ENCODE measurements at places on chromosomes 13 and 19.

- DNase-seq = no peak
Observed at GRCh38 chr19:51508059-51508733, 6.6 kb upstream of the SIGLEC12 start.

GRCh38 chr13:69999875-70000274, 107.8 kb upstream of the ATXN8OS start:
- DNase-seq = no peak

- no peak for DNase-seq
Observed at GRCh38 chr19:31319465-31319864, 29.8 kb downstream of the TSHZ3 start.

DNA sequence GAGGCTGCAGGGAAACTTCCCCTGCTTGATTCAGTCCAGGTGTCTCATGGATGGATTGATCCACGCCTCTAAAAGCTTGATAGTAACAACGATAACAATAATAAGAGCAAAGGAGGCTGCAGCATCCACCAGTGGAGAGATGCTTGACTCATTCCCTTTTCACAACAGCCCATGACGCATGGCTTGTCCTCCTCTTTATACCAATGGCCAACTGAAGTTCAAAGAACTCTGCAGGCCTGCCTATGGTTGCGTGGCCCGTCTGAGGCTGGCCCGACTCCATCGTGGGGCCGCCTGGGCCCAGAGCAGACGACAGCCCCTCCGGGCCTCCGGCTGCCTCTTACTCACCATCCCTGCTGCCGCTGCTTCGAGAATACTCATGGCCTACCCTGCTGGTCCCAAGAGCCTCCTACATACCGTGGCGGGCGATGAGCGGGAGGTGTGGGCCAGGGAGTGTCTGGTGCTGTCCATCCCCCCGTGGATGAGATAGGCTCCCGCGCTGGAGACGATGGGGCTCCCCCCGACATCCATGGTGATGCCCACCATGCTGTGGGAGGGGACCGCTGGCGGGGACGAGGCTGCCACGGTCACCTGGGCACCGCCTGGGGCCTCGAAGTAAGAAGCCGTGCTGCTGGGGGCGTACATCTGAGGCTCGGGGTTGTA, 61.8 kb upstream of the RANBP3 start:
- no peak for DNase-seq

DNA sequence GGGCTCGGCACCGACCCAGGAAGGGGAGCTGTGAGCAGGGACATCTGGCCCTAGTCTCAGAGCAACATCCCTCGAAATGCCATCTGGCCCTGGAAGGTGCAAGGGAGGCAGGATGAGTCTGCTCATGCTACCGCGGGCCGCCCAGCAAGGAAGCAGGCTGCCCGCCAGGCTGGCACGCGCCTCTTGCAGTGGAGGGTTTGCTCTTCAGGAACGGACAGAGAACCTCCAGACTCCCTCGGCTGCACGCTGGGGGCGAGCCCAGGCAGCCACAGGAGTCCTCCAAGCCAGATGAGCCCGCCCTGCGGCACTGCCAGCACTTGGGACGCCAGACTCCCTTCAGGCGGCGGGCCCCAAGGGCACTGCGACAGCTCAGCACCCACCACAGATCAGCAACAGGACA, 10.1 kb upstream of the ATP8B3 start:
- DNase-seq = no peak

GRCh38 chr13:102657630-102658029, 37.2 kb downstream of the METTL21C start:
- no peak for DNase-seq

DNA sequence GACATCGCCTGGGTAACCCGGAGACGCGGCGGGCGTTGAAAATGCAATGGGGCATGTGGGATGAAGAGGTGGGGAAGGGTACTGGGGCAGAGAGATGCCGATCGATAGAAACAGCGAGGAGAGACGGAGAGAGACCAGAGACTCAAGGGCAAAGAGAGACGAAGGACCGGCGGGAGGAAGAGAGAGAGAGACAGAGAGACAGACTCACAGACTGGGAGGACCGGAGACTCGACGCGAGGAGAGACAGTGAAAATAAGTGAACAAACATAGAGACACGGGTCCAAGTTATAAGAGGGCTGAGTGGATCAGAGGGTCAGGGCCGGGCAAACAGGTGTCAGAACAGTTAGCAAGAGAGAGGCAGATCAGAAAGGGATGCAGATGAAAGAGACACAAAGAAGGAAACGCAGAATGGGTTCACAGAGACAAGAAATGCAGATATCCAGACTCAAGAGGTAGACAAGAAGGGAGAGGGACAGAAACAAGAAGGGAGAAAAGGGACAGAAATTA, 576 bp upstream of the MZF1 start:
- no peak for DNase-seq

GRCh38 chr13:110186231-110186855, 120.6 kb downstream of the COL4A1 start:
- no peak for DNase-seq

DNA sequence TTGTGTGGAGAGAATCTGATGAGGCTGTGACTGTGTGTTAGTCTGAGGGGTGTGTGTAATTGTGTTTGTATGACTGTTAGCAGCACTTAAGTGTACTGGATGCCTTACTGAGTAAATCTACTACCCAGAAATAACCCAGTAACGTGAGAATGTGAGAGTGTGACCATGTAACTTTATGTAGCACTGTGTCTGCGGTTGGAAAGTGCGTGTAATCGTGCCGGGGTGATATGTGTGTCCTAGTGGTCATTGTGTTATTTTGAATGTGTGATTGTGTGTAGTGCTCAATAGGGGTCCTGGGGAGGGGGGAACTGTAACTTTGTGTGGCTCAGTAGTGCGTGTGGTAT, 550 bp downstream of the ZNF383 start:
- no peak for DNase-seq

- no peak for DNase-seq
Observed at GRCh38 chr13:65472336-65472735, 1757.8 kb downstream of the PCDH9 start.

- no peak for DNase-seq
Observed at GRCh38 chr19:16328824-16329482, 4.3 kb downstream of the KLF2 start.

DNA sequence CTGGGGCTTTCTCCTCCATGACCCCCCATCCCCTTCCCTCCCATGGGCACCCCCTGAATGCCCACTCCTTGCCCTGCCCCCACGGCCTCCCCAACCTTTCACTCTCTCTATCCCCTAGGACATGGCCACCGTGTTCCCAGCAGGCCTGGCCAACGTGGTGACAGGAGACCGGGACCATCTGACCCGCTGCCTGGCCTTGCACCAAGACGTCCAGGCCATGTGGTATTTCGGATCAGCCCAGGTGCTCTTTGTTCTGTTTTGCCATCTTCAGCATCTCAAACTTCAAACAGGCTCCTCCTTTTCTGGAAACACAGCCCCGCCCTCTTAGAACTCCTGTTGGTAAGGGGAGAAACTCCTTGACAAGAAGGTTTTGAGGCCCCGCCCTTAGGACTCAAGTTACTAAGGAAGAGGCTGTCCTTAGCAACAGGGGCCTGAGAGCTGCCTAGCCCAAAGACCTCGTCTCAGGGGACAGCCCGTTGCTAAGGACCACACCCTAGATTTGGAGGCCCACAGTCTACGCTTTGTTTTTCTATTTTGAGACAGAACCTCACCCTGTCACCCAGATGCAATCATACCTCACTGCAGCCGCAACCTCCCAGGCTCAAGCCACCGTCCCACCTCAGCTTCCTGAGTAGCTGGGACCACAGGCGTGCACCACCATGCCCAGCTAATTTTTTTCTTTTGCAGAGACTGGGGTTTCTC, 5.1 kb upstream of the FLT3LG start:
- DNase-seq = peak; percentile 71

DNA sequence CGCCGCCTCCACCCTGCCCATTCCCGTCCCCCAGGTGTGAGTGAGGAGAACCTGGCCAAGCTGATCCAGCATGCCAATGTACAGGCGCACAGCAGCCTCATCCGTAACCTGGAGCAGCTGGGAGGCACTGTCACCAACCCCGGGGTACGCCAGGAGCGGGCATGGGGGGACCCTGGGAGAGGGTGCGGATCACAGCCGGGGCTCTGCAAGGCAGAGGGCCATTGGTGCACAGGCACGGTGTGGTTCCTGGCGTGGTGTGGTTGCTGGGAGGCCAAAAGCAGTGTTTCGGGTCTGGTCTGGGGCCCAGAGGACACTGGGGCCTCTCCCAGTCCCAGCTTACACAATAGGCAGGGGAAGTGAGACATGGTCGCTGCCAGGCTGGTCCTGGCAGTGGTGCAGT, 8.3 kb downstream of the STXBP2 start:
- no peak for DNase-seq

- no peak for DNase-seq
Observed at GRCh38 chr19:58570770-58571574, 2.2 kb downstream of the MZF1 start.

DNA sequence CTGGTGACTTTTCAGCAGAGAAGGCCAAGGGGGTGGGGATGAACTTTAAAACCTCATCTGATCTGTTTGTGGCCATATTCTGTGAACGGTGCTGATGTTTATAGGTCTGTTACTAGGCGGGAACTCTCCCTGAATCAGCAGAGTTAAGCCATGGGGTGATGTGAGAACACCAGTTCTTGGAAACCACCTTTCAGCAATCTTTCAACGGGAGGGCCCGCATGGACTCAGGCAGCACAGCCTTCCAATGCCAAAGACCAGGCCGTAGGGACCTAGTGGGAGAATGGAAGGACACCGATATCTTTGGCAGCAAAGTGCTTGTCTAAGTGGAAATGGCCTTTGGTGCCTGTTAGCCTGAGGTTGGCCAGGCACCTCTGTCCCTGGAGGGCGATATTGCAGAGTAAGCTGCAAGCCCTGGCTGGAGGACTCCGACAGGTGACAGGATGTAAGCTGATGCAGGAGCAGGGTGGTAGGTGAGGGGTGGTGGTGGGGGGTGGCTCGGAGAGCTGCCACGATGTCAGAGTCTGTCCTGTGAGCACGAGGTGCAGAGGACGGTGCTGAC, 57.0 kb downstream of the ERCC5 start:
- no peak for DNase-seq

DNA sequence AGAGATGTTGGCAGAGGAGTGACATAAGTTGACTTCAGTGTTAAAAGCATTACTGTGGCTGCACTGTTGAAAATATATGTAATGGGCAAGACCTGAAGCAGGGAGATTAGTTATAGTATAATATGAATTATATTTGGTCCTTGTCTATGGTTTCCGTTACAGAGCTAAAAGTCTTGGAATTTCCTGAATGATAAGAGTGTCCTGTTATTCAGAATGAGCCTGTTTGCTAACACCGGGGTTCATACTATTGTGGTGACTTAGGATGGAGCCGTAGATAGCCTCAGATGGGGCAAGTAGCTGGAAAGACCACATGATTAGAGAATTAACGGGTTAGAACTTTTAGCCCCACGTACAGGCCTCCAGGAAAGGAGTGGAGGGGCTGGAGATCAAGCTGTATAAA, 5.7 kb downstream of the USPL1 start:
- DNase-seq = no peak

- no peak for DNase-seq
Observed at GRCh38 chr19:51364200-51365106, 1.7 kb downstream of the ETFB start.

DNA sequence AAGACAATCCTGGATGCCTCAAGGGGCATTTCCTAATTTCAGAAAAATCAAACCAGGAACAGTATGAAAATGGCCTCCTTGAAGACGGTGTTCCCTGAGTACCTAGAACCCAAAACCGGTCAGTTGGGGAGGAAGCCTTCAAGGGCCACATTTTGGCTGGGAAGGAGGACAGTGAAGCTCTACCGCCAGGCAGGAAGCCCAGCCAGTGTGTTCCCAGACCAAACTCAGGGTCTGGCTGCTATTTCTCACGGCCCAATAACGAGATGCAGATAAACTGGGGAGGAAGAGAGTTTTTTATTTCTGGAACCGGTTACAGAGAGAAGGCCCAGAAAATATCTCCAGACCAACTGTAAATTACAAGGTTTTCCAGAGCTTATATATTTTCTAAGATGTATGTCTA, 24.3 kb upstream of the CEACAM21 start:
- DNase-seq = no peak

- no peak for DNase-seq
Observed at GRCh38 chr19:30871979-30872378, 477.3 kb downstream of the TSHZ3 start.

- no peak for DNase-seq
Observed at GRCh38 chr19:42115219-42115618, 17.0 kb downstream of the POU2F2 start.

DNA sequence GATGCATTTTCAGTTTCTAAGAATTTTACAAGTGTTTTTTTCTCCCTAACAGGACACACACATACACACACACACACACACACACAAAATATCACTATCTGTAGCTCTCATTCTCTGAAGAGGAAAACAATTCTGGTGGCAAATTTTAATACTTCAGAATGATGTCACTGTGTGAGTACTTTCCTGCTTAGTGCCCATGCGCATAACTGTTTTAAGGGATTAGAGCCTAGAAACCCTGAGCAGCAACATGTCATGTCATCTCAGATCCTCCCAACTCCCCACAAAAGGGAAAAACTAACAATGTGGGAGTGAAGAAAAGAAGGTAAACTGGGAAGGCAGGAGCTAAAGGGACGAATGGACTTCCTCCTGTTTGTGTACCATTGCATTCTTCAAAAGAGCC, 401.2 kb downstream of the SPRY2 start:
- no peak for DNase-seq

DNA sequence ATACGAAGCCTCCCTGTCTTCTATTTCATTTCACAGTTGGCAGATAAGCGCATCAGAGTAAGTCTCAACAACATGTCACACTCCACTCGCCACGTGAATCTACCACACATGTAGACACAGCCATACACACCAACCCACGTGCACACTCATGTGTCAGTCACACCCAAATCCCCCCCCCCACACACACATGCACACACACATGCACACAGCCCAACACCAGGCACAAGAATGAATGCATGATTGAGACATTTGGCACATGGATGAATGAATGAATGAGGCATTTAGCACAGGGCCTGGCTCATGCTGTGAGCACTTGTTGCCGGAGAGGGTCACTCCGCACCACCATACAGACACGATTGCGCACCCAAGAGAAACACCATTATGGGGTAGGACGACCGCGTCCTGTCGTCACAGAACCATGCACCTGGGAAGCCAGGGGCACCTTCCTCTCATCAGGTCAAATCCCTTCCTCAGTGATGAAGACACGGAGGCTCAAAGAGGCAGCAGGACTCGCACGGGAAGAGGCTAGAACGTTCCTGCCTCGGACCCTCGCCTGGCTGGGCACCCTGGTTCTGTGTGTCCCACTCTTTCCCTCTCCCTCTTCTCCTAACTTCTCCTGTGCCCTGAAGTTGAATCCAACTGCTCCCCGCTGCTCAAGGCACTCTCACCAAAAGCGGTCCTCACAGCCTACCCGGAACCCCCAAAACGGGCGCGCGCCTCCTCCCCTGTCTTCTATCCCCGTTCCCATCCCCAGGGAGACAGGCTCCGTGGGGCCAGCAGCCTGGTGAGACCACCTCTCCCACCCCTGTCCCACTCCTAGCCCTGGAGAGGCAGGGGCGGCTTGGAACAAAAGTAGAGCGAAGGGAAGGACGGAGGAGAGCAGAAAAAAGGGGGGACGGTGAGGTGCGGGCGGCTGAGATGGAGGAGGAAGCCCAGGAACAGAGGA, 1.3 kb downstream of the MEIS3 start:
- DNase-seq = no peak
